Activated effector memory CD4-positive, alpha-beta T cell treated with anti-CD3 and anti-CD28 coated beads, Interleukin-2, amount 50 U/mL, for 16 hours (primary cell): ENCODE measurements at places on chromosomes 13 and 19.

GRCh38 chr13:20721454-20722357 is 18.2 kb downstream of the IL17D start:
- DNase-seq: no peak

- no peak for DNase-seq
Measured at GRCh38 chr13:98450539-98451111, 126.3 kb downstream of the STK24 start.

DNA sequence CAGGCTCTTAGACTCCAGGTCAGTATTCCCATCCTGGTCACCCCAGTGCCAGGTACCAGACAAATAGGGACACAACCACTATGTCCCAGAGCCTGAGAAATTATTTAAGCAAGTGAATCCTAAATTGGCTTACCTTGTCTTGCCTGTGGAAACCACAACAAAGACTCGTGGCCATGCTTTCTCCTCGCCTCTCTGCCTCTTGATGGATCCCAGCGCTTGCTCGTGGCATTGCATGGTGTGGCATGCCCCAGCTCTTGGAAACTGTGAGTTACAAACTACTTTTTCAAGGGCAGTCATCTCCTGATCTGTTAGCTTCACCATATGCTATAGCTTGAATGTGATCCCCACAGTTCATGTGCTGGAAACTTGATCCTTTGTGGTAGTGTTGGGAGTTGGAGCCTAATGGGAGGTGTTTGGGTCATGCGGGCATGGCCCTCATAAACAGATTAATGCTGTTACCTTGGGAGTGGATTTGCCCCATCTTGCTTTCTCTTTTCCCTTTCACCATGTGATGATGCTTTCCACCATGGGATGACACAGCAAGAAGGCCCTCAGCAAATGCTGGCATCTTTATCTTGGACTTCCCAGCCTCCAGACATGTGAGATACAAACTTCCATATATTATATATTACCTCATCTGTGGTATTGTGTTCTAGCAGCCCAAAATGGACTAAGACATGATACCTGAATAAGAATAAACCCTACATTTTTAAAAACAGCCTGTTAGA is 31.2 kb downstream of the SPRYD7 start:
- DNase-seq: no peak

DNA sequence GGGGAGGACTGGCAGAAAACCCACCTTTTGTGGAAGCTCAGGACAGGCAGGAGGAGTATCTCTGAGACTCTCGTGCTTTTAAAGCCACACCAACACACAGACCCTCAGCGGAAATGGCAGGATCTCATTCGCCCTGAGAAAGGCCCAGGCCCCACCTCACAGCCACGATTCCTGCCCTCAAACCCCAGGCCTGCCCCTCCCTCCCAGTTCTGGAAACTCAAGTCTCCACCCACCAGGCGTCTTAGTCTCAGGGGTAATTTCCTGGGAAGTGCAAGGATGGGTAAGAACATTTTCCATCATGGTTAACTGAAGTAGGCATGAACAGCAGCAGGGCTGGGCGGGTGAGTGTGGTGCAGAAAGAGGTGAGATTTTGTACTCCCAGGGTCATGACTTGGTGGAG is 8.0 kb upstream of the PDE4C start:
- no peak for DNase-seq

DNA sequence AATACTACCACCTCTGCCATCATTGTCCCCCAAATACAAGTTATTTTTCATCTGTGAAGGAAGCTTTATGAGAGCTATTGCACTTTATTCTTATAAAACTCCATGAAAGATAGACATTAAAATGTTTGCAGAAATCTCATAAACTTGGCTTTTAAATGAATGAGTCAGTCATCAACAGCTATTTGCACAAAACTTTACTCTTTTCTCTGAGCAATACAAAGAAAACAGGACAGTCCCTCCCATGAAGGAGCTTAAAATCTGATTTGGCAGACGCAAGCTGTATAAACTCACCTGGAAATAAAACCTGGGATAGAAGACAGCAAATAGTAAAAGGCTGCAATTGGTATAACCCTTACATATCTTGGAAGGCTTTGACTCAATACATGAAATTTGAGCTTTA is 16.6 kb upstream of the RCBTB1 start:
- DNase-seq: no peak

DNA sequence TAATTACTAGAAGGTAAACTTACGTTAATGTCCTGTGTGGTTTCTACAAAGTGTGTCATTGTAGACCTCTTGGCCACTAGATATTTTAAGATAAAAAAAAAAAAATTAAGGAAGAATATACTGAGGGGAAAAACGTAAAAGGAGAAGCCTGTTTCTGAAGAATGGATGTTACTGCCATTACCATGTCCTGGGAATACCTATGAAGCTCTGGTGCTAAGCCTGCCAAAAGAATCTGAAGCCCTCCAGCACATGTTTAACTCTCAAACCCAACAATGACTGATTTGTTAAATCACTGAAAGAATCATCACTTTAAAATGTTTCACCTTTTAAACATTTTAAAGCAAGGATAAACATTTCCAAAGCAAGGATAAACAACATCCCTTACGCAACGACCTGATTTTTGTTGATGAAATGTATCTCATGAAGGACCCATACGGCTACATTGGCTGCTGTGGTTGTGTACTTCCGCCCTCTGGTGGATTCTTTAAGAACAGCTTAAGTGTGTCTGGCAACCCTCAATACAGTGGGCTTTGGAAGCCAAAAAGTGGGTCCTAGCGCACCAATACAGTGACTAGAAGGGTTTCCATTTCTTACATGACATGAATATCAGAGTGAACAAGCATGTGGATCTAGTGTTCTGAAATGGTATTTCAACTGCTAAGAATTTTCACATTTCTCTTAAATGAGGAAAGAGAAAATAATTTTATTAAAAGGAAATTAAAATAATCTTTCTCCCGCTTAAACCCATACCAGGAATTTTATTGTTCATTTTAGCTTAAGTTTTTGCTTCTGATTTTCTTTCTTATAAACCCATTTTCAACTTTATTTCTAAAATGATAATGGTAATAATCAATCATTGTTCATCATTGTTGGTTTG is 74.5 kb upstream of the RAP2A start:
- DNase-seq: peak; percentile 74

GRCh38 chr13:67048084-67048820 is 181.9 kb downstream of the PCDH9 start:
- no peak for DNase-seq

- DNase-seq: no peak
Measured at GRCh38 chr13:86825410-86825809, 845.8 kb upstream of the SLITRK5 start.

- no peak for DNase-seq
Measured at GRCh38 chr19:46404753-46405468, 8.5 kb downstream of the CCDC8 start.

DNA sequence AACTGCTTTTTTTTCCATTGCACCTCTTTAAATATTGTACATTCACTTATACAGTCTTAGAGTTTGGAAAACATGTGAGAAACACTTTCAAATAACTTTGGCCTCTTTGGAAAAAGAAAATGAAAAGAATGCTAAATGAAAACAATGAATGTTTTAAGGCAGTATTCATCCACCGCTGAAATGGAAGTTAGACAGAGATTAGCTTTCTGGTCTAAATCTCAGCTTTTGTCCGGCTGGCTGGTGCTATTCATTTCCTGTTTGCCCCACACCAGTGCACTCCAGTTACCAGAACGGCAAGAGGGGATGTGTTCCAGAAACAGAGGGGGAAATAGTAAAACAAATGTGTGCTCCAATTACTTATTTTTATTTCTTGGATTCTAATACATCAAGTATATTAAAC is 1201.3 kb downstream of the EFNB2 start:
- no peak for DNase-seq

- DNase-seq: no peak
Measured at GRCh38 chr13:44093607-44094564, 214.2 kb downstream of the LACC1 start.

DNA sequence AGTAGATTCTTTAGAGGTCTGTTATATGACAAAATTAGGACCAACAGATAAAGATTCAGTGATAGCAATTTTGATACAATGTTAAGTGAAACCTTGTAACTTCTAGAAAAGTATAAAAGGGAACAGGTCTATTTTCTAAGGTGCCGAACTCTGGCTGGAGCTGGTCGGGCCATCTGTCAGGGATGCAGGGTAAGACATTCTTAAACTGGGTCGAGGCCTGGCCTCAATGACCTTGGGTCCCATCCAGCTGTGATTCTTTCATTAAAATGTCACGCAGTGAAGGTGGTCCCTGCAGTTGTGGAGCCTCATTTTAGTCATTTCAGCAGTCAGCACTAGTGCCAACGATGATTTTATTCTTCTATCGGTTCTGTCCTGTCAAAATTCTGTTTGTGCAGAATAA is 271.9 kb upstream of the SPRY2 start:
- DNase-seq: no peak

- no peak for DNase-seq
Measured at GRCh38 chr13:97913206-97913605, 40.3 kb upstream of the IPO5 start.

DNA sequence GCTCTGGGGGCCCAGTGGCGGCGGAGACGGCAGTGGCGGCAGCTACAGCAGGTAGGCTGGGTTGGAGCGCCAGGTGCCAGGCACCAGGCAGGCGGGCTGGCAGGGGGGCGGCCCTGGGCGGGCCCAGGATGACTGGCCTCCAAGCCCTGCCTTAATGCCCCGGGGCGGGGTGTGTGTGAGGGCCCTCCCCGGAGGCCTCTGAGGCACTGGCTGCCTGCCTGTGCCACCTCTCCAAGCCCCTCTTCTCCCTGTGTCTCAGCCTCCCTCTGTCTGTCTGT is at the start of gene KLK11:
KLK11 (minus strand) TSS at position 63 of the 278 bp plus-strand sequence. CDS start 985 bp downstream, outside the sequence.
- no peak for DNase-seq

DNA sequence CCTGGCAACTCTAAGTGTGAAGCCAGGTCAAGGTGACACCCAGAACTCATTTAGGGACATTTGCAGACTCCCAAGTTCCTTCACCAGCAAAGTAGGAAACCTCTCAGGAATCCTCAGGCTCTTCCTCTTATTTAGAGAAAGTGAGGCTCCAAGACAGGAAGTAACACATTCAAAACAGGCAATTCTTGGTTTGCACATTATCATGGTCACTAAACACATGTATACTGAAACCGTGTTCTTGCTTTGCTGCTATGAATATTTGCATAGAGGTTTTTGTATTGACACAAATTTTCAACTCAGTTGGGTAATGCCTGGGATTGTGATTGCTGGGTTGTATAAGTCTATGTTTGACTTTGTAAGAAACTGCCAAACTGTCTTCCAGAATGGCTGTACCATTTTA is 13.2 kb upstream of the URI1 start:
- DNase-seq: no peak

GRCh38 chr13:27868641-27869435 is 51.0 kb upstream of the PDX1 start:
- DNase-seq: no peak

GRCh38 chr19:13260883-13261653 is 110.9 kb downstream of the IER2 start:
- DNase-seq: no peak

GRCh38 chr13:92436924-92437323 is 789.7 kb upstream of the GPC6 start:
- no peak for DNase-seq

- peak; percentile 84 for DNase-seq
Measured at GRCh38 chr19:16283210-16284061, 41.2 kb upstream of the KLF2 start.

- peak; percentile 89 for DNase-seq
Measured at GRCh38 chr19:10270180-10270615, 722 bp upstream of the ICAM1 start.

GRCh38 chr19:40763963-40764362 is 11.4 kb upstream of the MIA start:
- no peak for DNase-seq
